ENCODE measurements at places on chromosomes 4 and X.

GRCh38 chr4:140777894-140778293, 21.7 kb upstream of the TBC1D9 start:
- no peak for DNase-seq

- no peak for DNase-seq
Measured at GRCh38 chrX:15675490-15675921, 10.9 kb upstream of the CLTRN start.

- DNase-seq = no peak
Measured at GRCh38 chr4:3530663-3531254, 1.5 kb downstream of the LRPAP1 start.

GRCh38 chr4:37628977-37629609, 57.1 kb downstream of the RELL1 start:
- DNase-seq = peak; percentile 85

GRCh38 chr4:53121264-53121865, 244.5 kb downstream of the SCFD2 start:
- no peak for DNase-seq

DNA sequence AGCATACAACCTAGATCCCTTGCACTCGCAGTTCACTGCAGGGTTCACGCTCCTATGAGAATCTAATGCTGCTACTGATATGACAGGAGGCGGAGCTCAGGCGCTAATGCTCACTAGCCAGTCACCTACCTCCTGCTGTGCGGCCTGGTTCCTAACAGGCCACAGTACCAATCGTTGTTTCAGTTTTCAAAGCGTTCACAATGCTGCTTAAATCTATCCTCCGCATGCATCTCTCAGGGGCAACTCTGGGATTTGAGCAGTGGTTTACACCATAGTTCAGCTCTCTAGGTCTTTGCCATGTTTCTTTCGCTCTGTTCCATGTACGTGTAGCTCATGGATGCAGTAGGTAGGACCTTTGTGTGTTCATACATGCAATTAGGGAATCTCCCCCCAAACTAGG, 47.2 kb downstream of the CLOCK start:
- DNase-seq = no peak

DNA sequence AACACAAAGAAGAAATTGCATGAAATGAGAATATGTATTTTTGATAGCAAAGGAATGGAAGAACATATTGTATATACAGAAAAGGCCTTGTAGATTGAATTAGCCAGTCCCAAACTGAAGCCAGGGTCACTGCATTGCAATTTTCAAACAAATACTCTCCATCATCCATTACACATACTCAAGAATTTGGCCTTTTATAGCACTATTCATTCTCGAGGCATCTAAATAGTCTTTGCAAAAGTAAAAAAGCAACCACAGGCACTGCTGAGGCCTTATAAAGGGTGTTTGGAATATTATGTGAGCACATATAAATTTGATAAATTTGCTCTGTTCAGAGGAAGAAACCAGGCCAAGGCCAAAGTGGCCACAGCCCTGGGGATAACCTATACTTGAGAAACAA, 123.0 kb downstream of the ZNF827 start:
- peak; percentile 74 for DNase-seq

- no peak for DNase-seq
Measured at GRCh38 chr4:4558881-4559280, 17.0 kb upstream of the STX18 start.

DNA sequence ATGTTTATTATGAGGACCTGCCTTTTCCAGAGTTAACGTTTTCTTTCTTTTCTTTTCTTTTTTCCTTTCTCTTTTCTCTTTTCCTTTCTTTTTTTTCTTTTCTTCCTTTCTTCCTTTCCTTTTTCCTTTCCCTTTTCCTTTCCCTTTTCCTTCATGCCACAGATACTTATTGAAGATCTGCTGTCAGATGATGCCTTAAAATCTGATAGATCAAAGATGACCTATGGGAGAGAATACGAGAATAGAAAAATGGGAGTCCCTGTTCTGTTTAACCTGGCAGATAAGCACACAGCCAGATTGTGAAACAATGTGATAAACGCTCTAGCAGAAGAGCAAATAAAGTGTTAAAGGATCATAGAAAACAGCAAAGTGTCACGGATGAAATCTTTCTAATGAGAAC, 38.9 kb downstream of the AFF1 start:
- DNase-seq = no peak

DNA sequence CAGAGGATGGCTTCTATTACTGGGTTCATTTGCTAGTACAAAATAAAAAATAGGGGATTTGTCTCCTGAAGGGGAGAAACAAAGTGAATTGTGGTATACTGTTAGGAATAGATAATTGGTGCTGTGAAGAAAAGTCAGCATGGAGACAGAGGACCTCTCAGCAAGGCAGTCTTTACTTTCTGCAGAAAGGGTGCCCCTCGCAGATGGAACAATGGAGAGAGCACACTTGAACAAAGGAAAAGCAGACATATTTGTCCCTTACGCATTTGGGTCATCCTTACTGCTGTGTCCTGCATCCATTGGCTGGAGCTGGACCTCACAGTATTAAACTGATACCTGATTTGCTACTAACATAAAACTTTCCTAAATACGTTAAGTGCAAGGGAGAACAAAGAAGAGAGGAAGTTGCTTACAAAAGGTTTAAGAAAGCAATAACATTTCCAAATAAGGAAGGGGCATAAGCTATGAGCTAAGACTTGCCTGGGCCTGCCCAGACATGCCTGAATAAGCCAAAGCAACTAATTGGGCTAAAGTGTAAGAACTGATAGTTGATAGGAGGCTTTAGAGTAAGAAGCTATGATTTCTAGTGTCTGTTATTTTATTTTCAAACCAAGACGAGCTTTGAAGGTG, 83.8 kb downstream of the CCKAR start:
- peak; percentile 22 for DNase-seq

DNA sequence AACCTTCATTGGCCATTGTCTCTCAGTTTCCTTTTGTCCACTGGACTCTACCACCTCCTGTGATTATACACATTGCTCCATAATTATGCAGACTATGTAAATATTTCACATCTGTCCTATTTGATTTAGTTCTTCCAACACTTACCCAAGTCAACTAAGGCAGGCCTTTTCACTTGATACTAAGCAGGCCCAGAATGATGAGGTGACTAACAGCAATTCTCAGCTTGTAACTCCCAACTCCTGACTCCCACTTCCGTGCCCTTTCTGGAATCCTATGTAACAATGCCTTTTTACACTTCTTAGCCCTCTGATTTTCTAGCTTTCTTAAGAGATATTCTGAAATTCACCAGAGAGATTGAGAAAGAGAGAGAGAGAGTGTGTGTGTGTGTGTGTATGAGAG, 6.6 kb downstream of the PAK3 start:
- no peak for DNase-seq

DNA sequence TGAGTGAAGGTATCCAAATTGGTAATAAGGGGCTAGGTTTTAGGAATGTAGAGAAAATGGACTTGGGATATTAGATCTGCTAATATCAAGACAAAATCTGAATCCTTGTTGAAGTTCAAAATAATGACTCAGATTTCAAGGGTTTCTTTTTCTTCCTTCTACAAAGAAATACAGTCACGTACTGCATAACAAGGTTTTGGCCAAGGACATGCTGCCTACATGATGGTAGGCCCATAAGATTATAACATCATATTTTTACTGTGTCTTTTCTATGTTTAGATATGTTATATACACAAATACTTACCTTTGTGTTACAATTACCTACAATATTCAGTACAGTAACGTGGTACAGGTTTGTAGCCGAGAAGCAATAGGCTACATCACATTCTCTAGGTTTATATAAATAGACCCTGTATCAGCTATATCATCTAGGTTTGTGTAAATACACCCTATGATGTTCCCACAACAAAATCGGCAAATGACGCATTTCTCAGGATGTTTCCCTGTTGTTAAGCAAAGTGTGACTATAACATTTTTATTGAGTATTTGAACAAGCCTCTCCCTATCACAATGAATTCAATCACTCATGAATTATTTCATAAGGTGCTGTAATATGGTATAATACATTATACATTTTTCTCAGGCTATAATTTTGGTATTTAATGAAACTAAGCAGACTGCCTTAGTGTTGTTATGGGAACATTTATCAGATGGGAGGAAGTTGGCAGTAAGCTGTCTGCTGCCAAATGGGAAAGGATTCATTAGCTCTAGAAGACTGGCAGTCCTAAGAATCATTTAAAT, 186.3 kb downstream of the PPP3CA start:
- no peak for DNase-seq

DNA sequence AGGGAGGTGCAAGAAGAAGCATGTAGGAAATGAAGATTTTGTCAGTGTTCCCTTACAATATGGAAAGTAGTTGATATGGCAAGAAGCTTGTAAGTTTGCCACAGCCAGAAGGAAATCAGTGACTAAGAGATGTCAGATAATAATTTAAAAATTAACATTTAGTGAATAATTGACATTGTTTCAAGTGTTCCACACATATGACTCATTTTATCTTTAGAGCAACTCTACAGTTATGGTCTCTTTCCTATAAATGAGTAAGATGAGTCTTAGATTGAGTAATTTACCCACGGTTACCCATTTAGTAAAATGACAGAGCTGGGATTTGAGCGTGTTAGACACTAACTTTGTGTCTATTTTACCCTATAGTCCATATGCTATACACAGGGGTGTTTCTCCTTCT, 300.3 kb upstream of the IRS4 start:
- no peak for DNase-seq

GRCh38 chr4:119748853-119749252, 120.2 kb upstream of the PDE5A start:
- DNase-seq = peak; percentile 78

DNA sequence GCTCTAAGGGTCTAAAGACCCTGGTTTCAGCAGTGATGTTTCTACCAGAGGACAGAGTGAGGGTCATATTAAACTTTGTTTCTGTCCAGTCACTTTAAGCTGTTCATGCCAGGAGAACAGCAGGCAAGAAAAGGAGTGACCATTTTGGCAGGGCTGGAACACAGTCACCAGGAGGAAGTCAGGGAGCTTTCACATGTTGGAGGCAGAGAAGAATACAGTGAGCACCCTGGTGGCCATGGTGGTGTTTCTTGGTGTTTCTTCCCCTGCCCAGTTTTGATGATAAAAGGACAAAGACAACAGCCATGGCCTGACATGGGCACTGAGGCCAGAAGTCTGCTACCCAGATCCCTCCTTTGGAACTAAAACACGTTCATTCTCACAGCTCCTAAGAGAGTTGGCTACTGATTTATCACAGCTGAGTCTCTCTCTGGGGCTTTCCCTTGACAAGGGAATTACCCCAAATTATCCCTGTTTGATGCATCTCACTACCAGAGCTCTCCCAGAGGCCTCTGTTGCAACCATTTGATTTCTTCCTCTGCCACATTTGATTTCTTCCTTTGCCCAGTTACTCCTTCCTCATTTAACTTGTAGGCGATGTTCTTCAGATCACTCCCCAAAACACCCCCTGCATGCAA, 106.4 kb upstream of the NWD2 start:
- DNase-seq = no peak

GRCh38 chr4:105887508-105887907, 7.8 kb upstream of the NPNT start:
- no peak for DNase-seq

GRCh38 chrX:19958552-19959486, 32.0 kb downstream of the BCLAF3 start:
- DNase-seq = no peak

Data from AG10803 (cell line).